ENCODE measurements at places on chromosomes 5 and 9.

DNA sequence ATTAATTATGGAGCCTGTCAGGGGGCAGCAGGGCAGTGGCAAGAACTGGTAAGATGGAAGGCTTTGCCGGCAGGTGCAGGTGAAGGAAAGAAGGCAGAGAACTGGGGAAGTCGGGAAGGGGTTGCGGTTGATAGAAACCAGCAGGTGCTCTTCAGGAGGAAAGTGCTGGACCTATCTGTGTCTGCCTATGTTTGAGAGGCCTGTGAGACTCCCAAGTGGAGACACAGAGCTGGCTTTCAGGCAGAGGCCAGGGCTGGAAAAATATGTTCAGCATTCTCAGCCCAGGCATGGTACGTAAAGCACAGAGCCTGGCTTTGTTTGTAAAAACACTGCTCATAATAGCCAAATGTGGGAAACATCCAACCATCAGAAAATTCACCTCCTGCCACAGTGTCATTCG, 69.5 kb downstream of the S1PR3 start:
- no peak for DNase-seq

GRCh38 chr5:132422720-132423437, 53.4 kb downstream of the SLC22A5 start:
- DNase-seq, result no peak

DNA sequence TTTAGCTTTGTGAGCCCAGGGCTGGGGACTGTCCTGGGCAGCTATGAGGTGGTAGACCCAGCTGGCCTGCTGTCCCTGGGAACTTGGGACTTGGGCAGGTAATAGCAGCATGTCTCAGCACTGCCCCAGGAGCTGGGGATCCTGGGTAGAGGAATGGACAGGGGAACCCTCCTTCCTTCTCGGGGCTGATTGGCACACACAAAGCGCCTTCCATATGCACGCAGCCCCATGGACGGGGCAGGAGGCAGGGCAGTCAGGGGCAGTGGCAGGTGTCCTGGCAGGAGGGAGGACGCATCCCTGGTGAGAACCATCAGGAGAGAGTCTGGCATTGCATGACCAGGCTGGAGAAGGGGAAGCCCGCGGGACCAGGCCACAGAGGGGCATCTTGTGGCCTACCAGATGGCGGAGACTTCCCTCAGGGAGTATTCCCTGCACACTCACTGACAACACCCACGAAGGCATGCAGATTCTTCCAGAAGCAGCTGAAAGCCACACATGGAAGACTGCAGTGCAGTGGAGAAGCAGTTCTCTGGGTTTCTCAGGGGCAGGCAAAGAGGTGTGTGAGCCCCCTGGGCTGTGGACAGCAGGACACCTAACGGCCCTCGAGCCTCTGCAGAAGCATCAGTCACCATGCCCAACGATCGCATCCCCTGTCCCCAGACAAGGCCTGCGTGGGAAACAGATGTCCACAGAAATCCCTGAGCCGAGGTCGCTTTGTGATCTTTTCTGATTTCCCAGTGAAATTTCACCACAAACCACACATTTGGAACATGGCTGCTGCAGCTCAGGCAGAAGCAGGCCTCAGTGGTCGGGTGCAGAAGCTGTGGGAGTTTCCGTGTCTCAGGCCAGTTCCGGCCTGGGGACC, 7.0 kb upstream of the NKD2 start:
- no peak for DNase-seq

- DNase-seq, result no peak
Observed at GRCh38 chr5:150278046-150278730, 11.4 kb downstream of the CAMK2A start.

- no peak for DNase-seq
Observed at GRCh38 chr9:33524306-33524947, 376 bp downstream of the ANKRD18B start.

DNA sequence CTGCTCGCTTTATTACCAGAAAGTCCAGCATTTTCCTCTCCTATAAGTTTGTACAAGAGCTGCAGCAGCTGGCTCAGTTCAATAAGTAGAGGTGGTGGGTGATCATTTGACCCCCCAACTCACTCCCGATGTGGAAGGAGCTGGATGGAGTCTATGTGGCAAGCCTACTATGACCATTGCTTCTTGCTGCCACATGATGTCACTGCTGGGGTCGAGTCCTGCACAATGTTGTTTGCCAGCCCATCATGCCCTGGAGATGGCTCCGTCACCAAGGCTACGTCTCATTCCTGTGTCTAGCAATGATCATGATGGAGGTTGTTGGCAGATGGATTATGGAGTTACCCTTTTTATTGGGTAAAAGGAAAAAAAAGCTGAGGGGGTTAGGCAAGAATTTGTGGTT, 266.3 kb downstream of the PSAT1 start:
- DNase-seq, result no peak
